ENCODE measurements at places on chromosomes 6 and 20.
A peak's percentile ranks its signal among the peaks of the same experiment; 100 is the strongest.

GRCh38 chr6:113405326-113406047 lies 451.7 kb upstream of the MARCKS start:
- no peak for DNase-seq

GRCh38 chr6:145022199-145022796 lies 713.0 kb downstream of the EPM2A start:
- no peak for DNase-seq

- no peak for DNase-seq
Measured at GRCh38 chr20:12700701-12701100, 308.1 kb upstream of the SPTLC3 start.

GRCh38 chr6:135087403-135087802 lies 32.8 kb upstream of the HBS1L start:
- DNase-seq = peak; percentile 21

- DNase-seq = no peak
Measured at GRCh38 chr6:151101816-151102694, 137.7 kb upstream of the AKAP12 start.

DNA sequence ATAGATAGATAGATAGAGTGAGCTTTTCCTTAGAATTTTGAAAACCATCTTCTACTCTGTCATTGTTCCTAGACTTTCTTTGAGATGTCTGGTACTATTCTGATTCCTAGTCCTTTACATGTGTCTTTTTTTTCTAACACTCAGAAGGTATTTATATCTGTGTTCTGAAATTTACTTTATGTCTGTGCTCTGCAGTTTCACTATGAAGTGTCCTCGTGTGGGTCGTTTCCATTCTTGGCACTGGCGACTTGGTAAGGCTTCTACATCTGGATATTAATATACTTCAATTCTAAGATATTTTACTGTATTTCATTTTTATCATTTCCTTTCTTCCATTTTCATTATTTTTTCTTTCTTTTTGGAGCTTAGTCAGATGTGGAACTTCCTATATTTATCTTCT lies 87.0 kb downstream of the FHL5 start:
- DNase-seq = no peak

DNA sequence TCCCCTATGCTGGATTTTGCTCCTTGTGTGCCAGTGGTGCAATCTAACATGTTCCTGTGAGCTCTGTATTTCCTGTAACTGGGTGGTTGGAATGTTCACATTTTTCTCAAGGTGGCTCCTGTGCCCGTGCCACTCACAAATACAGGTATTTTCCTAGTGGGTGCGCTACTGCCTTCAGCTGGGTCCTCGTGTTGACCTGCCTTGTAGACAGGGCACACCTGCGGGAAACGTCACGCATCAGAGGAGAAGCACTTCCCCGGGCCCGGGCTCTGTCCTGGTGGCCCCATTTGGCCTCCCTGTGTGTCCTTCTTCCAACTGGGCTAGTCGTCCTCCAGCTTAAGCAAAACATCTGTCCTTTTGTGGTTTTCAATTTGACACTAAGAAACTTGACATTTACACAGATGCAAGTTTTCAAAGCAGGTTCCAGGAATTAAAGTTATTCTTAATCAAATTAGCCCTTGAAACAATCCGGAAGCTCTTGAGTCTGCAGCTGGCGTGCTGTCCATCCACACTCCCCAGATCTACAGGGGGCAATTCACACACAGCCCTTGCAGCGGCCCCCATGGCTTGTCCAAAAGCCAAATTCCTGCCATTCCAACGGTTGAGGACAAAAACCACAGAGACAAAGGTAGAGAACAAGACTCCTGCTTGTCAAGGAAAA lies 275.1 kb downstream of the CDC5L start:
- no peak for DNase-seq

DNA sequence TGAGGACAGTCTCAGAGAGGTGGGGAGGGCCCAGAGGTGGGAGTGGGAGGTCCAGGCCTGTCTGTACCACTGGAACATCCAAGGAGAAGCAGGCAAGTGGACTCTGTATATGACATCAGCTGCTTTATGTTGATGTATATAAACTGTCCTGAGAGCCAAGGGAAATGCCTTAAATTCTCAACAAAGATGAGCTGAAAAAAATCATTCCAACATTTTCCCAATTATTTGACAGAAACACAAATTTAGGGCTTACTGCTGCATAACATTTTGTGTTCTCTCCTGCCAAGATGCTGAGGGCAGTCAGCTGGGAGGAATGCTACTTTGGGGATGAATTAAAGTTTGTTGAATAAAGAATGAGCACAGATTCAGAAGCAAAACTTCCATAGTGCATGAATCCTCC lies 52.8 kb downstream of the FOXC1 start:
- no peak for DNase-seq

GRCh38 chr6:34982424-34982852 lies 93.4 kb downstream of the ANKS1A start:
- DNase-seq = no peak

GRCh38 chr6:131277591-131277990 lies 142.3 kb downstream of the AKAP7 start:
- DNase-seq = no peak

DNA sequence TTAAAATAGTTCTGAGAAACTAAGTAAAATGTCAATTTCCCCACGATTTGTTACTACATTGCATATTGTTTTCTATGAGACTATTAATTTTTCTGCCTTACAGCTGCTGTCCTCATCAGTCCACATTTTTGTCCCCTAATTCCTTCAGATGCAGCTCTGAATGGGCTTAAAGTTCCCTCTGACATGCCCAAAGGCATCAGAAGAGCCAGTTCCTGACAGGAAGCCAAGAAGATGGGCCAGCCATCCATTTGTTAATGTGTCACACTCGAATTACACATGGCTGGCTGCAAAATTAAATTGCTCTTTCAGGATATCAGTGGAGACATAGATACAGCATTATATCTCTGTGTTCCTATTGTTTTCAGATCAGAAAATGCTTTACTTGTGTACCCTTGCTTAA lies 1223.0 kb downstream of the EPHA7 start:
- no peak for DNase-seq

DNA sequence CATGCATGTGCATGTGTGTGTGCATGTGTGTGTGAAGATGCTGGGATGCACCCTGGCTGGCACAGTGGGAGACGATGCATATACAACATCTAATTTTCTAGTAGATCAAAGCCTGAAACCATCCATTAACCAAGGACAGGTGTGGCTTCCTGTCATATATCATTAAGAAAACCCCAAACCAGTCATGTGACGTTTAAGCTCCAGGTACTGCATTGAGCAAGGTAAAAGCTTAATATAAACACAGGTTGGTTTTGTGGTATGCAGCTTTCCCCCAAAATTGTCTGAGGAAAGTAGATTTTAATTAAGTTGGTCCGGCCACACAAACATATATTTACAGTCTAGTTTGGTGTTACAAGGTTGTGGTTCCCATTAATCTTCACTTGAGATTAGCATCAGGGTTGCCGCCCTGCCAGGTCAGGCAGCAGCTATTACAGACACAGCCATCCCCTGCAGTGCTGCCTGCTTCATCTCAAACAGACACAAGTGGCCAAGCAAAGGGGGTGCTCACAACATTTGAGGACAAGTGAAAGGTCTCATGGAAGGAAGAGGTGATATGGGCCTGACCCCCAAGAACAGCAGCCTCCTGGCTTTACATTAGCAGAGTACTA lies 48.6 kb upstream of the NAA20 start:
- DNase-seq = no peak

- DNase-seq = no peak
Measured at GRCh38 chr6:107542192-107542668, 52.3 kb downstream of the SOBP start.

GRCh38 chr6:155152211-155153076 lies 111.4 kb upstream of the CLDN20 start:
- no peak for DNase-seq

DNA sequence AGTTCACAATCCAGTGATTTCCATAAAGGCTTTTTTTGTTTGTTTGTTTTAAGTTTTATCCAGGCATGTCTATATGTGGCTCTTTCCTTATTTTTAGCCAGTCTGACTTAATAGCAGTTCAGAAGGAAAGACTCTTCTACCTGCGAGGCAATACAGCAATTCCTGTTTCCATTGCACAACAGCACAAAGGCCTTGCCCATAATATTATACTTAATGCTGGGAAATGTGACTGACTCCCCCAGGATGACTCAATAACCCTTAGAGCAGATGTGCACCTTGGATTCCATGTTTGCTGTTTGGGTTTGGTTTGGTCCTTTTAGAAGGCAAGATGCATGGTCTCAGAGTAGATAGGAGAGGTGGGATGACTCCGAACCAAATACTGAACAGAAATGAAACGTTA lies 184.1 kb downstream of the MTFR2 start:
- no peak for DNase-seq

DNA sequence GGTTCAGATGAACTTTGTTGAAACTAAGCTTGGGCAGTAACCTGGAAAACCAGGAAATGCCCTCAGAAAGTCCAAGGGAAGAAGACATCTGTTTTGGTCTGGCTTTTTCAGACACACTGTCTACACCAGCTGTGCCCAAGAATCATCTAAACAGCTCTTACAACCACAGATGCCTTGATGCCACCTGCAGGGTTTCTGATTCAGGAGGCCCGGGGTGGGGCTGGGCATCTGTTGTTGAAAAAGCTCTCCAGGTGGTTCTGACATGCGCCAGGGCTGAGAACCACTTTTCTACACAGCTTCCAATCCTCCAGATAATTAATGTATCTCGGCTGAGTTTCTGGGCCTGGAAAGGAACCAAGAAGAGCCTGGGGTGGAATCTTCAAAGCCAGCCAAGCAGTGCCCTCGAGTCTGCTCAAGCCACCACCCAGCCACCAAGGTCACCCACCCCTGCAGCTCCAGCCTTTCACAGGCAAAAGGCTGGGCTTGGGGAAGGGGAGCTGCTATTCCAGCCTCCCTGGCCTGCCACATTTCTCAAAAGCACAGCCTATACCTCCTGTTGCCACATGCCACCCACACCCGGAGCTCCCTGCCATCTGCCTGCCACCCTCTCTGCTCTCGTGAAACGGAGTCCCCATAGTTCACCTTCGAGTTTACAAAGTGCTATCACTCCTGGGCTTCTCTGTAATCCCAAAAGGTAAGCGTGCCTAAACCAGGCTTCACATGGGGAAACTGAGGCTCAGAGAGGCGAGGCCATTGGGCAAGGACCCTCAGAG lies 9.4 kb downstream of the MDGA1 start:
- no peak for DNase-seq

- no peak for DNase-seq
Measured at GRCh38 chr20:14406495-14406894, 69.1 kb upstream of the FLRT3 start.

DNA sequence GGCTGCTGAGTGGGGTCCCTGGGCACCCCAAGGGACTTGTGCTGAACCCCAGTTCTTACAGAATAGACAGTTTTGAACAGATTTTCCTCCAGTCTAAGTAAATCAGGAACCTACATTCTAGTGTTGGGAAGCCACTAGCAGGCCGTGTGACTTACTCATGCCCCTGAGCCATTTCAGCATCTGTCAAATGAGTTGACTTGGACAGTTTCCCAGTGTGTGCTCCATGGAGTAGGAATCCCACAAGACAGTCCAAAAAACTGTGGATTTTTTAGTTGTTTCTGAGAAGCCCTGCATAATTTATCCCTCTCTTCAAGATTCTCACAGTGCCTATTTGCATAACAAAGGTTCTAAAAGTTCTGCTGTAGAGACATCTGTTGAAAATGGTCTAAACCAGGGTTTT lies 2.1 kb downstream of the GABRR2 start:
- DNase-seq = no peak

- DNase-seq = no peak
Measured at GRCh38 chr6:17035257-17036064, 66.4 kb upstream of the STMND1 start.

GRCh38 chr20:34337544-34337943 lies 25.5 kb upstream of the ITCH start:
- no peak for DNase-seq

DNA sequence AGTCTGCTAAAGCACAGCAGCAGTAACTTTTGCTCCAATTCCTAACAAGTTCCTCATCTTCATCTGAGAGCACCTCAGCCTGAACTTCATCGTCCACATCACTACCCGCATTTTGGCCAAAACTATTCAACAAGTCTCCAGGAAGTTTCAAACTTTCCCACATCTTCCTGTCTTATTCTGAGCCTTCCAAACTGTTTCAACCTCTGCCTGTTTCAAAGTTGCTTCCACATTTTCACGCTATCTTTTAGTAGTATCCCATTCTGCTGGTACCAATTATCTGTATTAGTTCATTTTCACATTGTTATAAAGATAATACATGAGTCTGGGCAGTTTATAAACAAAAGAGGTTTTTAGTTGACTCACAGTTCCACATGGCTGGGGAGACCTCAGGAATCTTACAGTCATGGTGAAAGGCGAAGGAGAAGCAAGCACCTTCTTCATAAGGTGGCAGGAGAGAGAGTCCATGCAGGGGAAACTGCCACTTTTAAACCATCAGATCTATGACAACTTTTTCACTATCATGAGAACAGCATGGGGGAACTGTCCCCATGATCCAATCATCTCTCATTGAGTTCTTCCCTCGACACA lies 99.4 kb upstream of the GRIK2 start:
- DNase-seq = no peak

DNA sequence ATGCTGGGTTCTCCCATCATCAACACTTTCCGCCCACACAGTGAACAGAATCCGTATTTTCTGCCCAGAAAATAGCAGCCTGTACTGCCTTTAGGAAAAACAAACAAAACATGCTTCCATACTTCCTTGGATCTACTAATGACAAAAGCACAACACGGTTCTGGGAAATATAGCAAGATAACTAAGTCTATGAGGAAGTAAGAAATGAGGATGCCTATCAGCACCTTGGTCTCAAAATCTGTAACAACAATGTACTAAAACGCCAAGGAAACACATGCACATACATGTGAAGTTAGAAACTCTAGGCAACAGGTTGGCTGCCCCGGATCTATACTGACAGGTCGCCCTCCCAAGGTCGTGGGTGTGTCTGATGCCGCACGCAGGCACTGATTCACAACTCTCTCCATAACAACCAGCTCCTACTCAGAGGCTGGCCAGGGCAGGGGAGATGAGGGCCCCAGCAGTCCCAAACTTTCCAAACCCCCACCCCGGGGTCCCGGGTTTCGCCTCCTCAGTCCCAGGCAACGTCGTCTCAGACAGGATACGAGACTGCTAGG lies 710 bp downstream of the BTBD9 start:
- peak; percentile 90 for DNase-seq

GRCh38 chr6:113082745-113083144 lies 735.6 kb downstream of the RFPL4B start:
- DNase-seq = no peak

DNA sequence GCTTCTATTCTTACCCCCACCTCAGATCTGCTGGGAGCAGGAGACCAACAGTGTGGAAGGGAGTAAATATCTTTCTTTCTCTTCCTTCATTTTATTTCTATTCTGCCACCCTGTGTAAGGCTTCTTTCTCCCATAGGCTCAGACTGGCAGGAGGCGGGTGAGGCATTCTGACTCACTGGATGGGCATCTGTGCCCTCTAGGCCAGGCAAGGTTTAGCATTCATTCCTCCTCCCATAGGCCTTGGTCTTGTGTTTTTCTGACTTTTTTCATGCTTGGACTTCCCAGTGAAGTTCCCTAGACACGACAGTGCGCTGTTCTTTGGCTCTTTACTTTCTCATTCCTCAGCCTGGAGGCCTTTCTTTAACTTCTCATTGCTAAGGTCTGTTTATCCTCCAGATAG lies 235.2 kb downstream of the SYNE1 start:
- no peak for DNase-seq

GRCh38 chr6:79117752-79118151 lies 39.7 kb upstream of the PHIP start:
- DNase-seq = no peak
